ENCODE measurements at places on chromosomes 6 and 20. TPM values are rescaled to one million over a fixed set of nuclear protein-coding genes. Genes with fewer than 3 reads are reported as not detected.
A peak's percentile ranks its signal among the peaks of the same experiment; 100 is the strongest.

DNA sequence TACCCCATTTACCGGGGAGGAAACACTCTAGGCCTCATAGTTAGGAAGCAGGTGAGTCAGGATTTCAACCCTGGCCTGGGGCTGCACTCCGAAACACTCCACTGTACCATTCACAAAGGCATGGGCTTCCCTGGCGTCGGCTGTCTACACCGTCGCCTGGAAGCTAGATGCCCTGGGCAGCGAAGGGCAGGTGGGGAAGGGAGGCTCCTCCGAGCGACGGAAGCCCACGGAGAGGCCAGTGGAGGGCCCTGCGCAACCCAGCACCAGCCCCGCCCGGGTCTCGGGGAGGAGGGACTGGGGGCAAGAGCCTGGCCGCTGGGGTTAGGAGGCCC, 16.1 kb downstream of the SDCBP2 start:
- DNase-seq: no peak

Gene SGK2
- total RNA-seq: 1.7 TPM

DNA sequence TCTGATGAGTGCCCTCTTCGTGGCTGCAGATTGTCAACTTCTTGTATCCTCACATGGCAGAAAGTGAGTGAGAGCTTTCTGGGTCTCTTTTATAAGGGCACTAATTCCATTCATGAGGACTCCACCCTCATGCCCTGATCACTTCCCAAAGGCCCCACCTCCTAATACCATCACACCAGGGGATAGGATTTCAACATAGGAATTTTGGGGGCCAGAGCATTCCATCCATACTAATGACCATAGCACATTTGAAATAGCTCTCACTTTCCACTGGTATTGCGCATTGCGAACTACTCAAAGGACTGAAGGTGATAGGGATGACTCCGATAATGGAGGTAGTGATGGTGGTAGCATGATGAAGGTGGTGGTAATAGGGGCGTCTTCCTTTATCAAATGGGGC, 324.3 kb downstream of the PRL start:
- no peak for DNase-seq

DNA sequence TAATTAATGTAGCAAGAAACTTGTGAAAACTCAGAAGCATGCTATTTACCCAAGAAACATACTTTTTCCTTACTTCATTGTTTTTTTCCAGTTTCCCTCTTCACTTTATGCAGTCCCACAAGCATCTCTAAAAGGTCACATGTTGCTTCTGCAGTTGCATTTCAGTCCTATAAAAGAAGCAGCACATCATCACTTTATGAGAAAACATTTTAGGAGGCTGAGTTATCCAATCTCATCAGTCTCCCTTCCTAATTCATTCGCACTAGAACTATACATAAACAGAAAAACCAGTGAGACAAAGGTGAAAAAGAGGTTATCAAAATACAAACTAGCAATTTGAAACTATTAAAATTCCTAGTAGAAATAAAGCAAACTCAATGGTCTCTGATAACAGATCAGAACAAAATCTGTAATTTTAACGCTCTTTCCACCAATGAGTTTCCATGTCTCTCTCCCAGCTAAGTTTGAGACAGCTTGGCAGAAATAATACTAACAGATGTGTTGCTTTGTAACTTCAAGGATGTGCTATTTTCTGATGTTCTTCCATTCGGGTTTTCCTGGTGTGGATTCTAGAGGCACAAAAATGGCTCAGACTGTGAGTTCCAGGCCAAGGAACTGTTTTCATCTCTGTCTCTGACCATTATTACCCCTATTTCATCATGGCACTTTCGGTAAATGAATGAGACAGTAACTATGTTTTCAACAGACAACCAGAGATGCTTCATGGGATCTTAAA, 48.4 kb downstream of the ZHX3 start:
- DNase-seq: no peak

DNA sequence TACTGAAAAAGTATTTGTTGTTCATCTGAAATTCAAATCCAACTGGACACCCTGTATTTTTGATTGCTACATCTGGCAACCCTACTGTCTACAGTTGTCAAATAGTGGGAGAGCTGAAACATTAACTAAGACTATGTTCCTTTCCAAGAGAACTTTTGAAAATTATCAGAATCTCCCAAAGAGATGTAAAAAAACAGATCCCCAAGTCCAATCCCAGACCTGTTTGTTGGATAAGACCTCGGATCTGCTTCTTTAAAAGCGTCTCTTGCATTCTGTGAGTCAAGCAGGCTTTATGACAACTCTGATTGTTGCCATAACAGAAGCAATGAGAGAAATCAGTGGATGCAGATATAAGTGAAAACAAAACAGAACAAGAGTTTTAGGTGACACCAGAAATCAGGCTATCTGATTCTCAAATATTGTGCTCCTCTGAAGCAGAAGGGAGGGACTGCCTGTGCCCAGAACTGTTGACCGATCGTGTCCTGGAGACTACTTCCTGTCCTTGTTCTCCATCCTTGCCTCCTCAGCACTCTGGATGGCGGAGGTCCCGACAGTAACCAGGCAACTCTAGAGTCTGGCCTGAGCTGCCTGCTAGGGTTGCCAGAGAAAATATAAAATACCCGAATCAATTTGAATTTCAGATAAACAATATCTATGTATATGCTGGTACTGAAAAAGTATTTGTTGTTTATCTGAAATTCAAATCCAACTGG, 853.8 kb downstream of the MAFB start:
- no peak for DNase-seq

Gene RBL1
- 2.7 TPM for total RNA-seq

DNA sequence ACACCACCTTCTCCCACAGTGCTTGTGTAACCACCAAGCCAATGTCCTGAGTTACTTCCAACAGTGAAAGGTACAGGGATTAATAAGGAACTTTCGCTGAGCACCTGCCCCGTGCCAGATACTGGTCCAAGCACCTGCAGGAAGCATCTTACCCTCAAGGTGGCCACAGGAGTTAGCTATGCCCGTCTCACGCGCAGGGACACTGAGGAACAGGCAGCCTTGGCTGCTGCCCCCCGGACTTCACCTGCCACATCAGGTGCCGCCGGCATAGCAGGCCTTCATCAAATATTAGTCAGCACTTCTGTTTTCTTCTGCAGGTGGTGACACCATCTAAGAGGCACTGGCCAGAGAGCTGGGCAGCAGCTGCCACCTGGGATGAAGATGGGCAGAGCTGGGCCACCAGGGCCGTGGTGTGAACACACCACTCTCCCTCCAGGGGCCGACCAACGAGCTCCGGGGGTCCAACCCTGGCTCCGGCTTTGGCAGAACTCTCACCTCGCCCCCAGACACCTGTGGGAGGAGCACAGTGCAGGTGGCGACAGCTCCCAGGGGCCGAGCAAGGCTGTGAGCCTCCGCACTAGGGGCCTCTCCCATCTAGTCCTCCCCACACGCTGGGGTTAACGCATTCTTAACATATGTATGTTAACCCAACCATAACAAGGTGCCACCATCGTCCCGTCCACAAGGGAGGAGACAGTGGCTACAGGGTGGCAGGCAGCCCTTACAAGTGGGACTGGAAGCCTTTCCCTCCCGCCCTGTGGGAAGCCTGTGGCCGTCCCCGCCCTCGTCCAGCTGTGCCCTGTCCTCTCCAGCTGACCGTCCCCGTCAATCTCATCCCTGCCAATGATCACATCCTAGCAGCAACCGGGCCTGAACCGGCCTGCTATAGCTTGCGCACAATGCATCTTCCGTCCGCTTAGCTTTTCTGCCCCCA, 2.9 kb upstream of the PPDPF start:
- peak; percentile 58 for DNase-seq

Data from myocyte (in vitro differentiated cells).